ENCODE measurements at places on chromosomes 5 and 9.

GRCh38 chr9:27787891-27788290, 214.6 kb upstream of the C9orf72 start:
- peak; percentile 44 for DNase-seq

- no peak for DNase-seq
Measured at GRCh38 chr9:135716045-135716444, 14.1 kb downstream of the KCNT1 start.

GRCh38 chr5:90378752-90379151, 30.8 kb downstream of the CETN3 start:
- DNase-seq: no peak

DNA sequence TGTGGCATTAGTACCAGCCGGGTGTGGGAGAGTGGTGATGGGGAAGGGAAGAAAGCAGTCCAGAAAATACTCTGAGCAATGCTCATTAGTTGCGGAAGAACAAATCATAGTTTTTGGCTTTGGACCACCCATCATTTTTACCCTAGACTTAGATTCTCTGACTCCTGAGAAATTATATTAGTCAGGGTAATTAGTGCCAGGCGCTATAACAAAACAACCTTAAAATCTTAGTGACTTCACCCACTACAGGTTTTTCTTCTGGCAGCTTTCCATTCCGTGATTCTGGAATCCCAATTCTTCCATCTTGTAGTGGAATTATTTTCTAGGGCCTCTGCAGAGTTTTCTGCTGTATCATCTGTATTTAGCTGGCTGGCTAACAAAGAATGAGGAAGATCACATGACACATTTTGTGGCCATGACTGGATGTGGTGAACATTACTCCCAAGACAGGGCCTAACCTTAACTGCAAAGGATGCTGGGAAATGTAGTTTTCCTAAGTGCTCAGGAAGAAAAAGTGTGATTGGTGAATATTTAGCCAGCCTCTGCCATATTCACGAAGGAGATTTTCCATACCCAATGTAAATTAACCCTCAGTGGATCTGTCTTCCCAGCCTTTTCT, 373.0 kb upstream of the MEF2C start:
- peak; percentile 67 for DNase-seq

DNA sequence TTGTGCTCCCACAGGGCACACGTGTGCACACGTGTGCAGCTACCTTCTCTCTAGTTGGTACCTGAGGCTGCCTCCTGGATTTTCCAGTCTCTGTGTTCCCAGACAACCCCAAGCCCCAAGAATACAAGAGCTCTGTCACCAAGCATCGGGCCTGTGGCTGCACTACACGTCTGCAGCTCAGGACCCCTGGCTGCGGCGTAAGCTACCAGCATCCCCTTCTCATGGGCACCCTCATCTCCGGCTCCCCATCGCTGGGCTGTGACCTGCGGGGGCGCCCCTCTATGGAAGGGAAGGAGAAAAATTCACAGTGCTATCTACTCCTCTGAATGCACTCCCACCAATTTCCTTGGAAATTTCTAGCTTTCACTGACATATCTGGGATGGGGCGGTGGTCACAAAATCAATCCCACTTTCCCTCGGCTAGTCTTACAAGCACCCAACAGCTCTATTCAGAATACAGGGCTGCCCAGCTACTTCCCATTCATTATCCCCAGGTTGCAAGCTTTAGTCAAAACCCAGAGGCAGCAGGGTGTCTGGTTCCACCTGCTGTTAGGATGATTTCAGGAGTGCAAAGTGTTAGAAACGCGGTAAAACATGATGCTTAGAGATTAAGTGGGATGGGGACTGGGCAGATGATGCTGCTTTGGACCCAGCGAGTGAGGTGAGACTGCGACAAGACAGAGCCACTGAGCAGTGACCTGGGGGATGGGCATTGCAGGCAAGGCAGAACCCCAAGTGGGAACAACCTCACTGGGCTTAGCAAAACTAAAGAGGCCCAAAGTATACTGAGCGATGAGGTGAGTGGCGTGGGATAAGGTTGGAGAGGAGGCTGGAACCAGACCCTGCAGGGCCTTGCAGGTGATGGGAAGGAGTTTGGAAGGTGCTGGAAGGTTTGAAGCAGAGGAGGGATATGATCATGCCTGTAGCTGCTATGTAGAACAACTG, 121.7 kb downstream of the KCNIP1 start:
- DNase-seq: no peak

DNA sequence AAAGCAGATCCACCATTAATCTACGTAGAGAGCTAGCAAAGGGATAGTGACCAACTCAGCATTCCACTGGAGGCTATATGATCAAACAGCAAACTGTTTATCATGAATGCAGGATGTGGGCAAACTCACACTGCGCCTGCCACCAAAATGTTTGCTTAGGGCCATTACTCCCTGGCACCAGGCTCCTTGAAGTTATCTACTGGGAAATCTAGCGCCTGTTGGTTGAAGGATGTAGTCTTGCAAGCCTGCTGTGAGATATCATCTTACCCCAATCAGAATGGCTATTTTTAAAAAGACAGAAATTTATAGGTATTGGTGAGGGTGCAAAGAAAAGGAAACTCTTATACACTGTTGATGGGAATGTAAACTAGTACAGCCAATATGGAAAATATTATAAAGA, 332.5 kb upstream of the RPS23 start:
- no peak for DNase-seq

DNA sequence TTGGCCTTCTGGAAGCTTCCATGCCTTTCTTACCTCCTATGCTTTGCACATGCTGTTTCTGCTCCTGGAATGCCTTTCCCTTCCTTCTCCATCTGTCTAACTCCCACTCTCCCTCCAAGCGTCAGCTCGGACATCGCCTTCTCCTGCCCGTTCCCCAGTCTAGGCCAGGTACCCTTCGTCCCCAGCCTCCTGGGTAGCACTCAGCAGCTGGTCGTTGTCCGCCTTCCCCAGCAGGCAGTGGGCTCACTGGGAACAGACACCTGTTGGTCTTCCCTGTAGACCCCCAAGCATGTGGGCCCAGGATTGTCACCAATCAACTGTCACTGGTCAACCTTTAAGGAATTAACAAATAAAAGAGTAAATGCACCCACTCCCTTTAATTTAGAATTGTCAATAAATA, 202.2 kb downstream of the RGS3 start:
- DNase-seq: no peak

- DNase-seq: no peak
Measured at GRCh38 chr9:93510041-93510440, 56.7 kb upstream of the FAM120AOS start.

DNA sequence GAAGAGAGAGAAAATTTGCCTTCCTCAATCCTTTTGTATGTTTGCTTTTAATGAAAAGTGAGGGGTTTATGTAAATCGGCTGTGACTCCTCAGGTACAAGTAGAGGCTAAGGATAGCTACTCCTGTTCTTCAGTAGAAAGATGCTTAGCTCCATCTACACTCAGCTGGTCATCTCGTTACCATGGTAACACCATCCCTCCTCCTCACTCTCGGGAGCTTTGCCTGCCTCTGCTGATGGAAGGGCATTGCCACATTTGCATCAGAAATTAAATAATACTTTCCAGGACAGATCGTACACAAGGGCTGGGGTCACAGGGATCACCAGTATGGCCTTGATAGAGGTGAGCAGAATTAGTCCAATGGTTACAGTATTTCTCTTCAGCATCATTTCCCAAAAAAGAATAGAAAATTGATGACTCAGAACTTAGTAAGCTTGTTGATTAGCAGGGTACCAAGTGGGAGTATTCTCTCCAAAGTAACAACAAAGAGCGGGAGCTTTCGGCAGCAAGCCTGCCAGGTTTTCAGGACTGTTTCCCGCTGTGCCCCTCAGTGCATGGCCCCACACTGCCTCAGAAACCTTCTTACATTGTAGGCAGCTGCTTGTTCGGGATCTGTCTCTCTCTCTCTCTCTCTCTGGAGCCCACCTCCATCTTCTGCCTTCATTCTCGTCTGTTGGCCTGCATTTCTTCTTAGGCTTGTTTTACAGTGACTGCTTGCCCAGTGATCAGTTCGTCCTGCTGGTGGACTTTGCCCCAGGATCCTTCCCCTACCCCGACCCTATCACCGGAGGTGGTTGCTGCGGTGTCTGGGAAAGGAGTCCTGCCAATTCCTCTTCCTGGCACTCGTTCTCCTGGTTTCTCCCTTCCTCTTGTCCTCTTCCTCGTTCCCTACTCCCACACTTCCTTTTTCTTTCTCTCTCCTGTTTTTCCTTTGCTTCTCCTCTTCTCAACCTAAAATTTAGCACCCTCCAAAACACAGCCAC, 51.9 kb upstream of the SNAPC3 start:
- no peak for DNase-seq

DNA sequence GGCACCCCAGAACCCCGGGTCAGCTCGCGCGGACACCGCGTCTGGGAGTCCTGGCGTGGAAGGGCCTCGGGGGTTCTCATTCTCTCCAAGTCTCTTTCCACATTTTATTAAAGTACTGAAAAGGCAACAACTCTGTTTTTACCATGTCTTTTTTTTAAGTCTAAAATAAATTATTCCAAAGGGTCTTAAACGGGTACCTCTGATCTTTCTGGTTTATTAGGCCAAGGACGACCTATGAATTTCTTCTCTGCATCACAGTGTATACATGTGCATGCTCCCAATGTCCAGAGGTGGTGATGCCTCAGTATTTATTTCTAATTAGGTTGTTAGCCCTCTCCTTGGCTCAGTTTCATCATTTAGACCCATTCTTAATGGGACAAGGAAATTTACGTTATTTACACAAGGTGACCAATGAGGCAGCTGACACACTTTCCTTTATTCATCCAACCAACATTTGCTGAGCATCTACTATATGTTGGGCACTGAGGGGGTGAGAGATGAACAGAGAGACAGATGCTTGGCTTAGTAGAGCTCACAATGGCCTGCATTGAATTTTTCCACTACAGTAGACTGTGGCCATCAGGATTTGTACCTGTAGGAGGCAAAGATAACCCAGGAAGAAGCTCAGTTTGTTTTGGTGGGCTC, 7.6 kb upstream of the OTP start:
- DNase-seq: no peak

DNA sequence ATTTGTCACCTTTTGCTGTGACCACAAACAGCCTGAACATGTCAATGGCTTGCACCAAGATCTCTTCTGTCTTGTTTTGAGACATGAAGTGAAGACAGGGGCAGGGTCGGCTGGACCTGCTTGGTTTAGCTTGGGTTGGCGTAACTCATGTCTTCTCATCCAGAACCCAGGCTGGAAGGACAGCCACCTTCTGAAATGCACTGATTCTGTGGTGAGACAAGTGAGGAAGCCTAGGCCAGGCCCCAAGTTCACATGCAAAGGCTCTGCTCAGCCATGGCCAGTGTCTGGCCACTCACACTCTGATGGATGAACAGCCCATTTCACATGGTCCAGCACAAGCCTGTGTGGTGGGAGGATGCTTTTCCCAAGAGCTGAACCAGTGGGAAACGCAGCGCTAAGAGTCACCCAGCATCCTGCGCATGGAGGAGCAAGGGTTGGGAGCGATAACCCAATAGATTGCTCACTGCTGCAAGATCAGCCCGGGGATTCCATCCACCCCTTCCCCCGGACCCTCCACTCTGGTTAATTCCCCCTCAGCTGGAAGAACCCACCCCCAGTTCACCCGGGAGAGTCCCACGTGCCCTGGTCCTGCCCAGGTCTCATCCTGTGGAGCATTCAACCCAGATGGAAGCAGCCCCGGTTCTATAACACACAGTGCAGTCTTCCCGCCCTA, 16.2 kb upstream of the MED10 start:
- DNase-seq: no peak

DNA sequence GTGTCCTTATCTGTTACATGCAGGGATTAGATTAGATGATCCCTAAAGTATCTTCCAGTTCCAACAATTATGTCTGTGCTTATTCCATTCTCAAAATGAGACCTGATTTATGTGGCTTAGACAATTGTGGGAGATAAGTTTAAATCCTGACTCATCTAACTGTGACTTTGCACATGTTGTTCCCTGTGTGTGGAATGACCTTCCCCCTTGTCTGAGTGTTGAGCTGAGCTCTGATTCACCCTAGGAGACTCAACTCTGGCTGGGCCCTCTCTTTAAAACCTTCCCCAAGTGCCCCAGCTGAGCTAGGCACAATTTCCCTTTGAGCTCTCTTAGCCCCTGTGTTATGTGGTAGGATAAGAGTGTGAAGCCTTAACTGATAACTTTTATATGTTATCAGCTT, 118.9 kb upstream of the ELL2 start:
- DNase-seq: no peak

GRCh38 chr5:170183816-170184687, 48.7 kb upstream of the C5orf58 start:
- peak; percentile 75 for DNase-seq

- DNase-seq: no peak
Measured at GRCh38 chr9:34991607-34992375, 2.2 kb downstream of the DNAJB5 start.

GRCh38 chr9:19967216-19967887, 178.5 kb upstream of the SLC24A2 start:
- DNase-seq: peak; percentile 12

GRCh38 chr5:112668016-112668415, 69.7 kb upstream of the APC start:
- DNase-seq: no peak

GRCh38 chr9:124365036-124365435, 50.2 kb downstream of the PSMB7 start:
- no peak for DNase-seq

DNA sequence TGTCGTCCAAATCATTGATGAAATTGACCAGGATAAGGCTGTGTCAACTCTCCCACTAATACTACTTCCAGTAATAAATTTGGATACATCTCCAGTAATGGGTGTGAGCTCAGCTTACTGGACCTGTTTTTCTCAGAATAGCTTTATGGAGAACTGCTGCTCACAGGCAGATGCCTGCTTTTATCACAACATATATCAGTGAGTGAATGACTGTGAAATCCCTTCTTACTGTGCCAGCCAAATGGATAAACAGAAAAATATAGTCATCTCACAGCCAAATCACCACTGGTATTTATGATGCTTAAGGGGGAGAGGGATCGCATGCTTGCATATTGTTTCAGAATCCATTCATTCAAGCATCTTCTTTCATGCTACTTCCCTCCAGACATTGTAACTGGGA, 148.4 kb upstream of the PAPPA start:
- DNase-seq: no peak

GRCh38 chr5:6676702-6677101, 36.5 kb upstream of the TENT4A start:
- no peak for DNase-seq

GRCh38 chr5:178441486-178442270, 148.5 kb downstream of the COL23A1 start:
- no peak for DNase-seq

- DNase-seq: no peak
Measured at GRCh38 chr5:153118018-153118417, 372.5 kb upstream of the GRIA1 start.

DNA sequence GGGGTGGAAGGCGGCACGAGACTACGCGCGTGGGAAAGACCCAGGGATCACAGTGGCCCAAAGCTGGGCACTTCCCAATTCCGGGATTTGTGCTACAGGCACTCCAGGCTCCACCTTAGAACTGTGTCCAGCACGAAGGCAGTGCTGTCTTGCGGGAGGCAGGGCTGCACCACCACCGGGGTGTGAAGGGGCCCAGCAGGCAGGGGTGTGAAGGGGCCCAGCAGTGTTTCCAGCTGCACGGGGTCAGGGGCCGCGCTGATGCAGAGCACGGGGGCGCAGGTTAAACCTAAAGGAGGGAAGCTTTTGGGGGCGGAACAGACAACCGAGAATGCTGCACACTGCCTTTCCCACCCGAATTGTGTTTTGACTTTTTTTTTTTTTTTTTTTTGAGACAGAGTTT, 1.1 kb upstream of the PDCD6 start:
- no peak for DNase-seq

Data from SK-MEL-5 (cell line).